ENCODE measurements at places on chromosomes 2 and 18. TPM values are rescaled to one million over a fixed set of nuclear protein-coding genes. Genes with fewer than 3 reads are reported as not detected.

The REG3A gene
- not detected for total RNA-seq

The UGT1A10 gene
- 0.26 TPM for total RNA-seq

The VAPA gene
- total RNA-seq: 189 TPM

The GPBAR1 gene
- 0.15 TPM for total RNA-seq

The SERPINE2 gene
- 241 TPM for total RNA-seq

The ADD2 gene
- 23.6 TPM for total RNA-seq

The STEAP3 gene
- total RNA-seq: 40.9 TPM

The NEU2 gene
- not detected for total RNA-seq

The ZNF512 gene
- total RNA-seq: 19.0 TPM

The MSGN1 gene
- not detected for total RNA-seq

The ANKRD53 gene
- 0.07 TPM for total RNA-seq

The NYAP2 gene
- 0.02 TPM for total RNA-seq

The FLACC1 gene
- total RNA-seq: not detected

The ALLC gene
- not detected for total RNA-seq

The GALNT3 gene
- total RNA-seq: not detected

The TMEM178A gene
- 0.10 TPM for total RNA-seq

The BAZ2B gene
- 9.2 TPM for total RNA-seq

The LMAN1 gene
- 29.0 TPM for total RNA-seq

The SP5 gene
- total RNA-seq: not detected

The TM4SF20 gene
- total RNA-seq: 9.7 TPM

The KLHL41 gene
- total RNA-seq: 0.20 TPM

The FAM237A gene
- total RNA-seq: not detected

The LRATD1 gene
- total RNA-seq: not detected

The PTMA gene
- 1,489 TPM for total RNA-seq

The TMEM247 gene
- not detected for total RNA-seq

The TUBB8B gene
- not detected for total RNA-seq

The AOX1 gene
- total RNA-seq: 2.9 TPM

The DBI gene
- 393 TPM for total RNA-seq

The CCDC85A gene
- 0.11 TPM for total RNA-seq

The CDH20 gene
- total RNA-seq: not detected

The SMPD4 gene
- 73.9 TPM for total RNA-seq

The ONECUT2 gene
- 0.59 TPM for total RNA-seq

The CCDC141 gene
- not detected for total RNA-seq

The DCDC2C gene
- 0.24 TPM for total RNA-seq

The TUBA3E gene
- not detected for total RNA-seq

The C2orf66 gene
- 0.07 TPM for total RNA-seq

The SCYGR4 gene
- total RNA-seq: not detected

The HOXD8 gene
- total RNA-seq: 5.9 TPM

The PLEKHH2 gene
- total RNA-seq: 0.92 TPM

The GFPT1 gene
- total RNA-seq: 32.5 TPM

The SOWAHC gene
- total RNA-seq: 21.1 TPM

The HMSD gene
- 0.26 TPM for total RNA-seq
